Stimulated activated CD8-positive, alpha-beta memory T cell treated with anti-CD3 and anti-CD28 coated beads, Interleukin-12 subunit alpha, Interleukin-12 subunit beta, amount 100 ng/mL, for 4 hours (primary cell): ENCODE measurements at places on chromosomes 7 and 10.

DNA sequence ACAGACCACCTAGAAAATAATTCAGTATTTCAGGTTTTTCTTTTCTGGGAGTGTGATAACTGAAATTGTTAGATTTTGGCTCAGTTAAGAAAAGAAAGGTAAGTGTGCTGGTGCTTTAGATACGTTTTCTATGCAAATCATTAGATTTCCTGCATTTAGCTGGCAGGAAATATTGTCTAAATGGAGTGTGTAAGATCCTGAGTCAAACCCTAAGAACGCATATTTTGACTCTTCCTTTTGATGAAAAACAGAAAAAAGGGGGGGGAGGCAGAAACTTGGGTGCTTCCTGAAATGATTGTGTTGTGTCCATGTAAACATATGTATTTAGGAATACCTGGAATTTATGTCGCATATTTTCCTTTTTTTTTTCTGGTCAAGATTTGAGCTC lies 1.2 kb downstream of the GRK5 start:
- DNase-seq = no peak

DNA sequence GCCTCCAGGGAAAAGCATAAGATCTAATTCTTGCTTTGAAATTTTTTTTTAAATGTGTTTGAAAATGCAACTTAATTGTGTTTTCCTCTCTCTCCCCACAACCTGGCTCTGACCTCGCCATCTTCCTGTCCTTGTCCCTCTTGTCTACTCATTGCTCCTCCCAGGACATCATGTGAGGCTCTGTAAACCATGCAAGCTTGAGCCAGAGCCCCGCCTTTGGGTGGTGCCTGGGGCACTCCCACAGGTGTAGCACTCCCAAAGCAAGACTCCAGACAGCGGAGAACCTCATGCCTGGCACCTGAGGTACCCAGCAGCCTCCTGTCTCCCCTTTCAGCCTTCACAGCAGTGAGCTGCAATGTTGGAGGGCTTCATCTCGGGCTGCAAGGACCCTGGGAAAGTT lies 9.8 kb upstream of the CDHR1 start:
- no peak for DNase-seq

DNA sequence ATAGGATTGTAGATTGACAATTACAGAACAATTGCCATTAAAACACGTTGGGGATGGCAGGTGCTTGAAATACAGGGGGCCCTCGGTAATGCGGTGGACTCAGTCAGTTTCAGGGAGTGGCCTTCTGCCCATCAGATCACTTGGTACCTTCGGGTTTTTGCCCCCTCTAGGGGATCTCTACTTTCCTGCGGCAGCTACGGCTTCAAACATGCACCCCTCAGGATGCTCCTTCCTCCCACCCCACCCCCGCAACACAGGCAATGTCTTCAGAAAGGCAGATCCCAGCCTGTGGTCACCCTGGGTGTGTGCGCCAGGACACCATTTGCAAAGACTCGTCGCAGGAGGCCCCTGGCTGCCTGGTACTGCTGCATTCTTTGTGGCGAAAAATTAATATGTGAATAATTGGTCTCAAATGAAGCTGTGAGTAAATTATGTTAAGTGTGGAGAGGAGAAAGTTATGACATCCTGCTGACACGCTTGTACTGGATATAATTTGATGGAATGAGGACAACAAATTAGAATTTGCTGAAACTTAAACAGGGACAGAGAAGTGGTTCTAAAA lies 431.0 kb upstream of the MKI67 start:
- no peak for DNase-seq

- no peak for DNase-seq
Observed at GRCh38 chr10:124369986-124370385, 48.7 kb downstream of the OAT start.

GRCh38 chr10:98666276-98666675 lies 219.5 kb upstream of the HPS1 start:
- no peak for DNase-seq

- DNase-seq = no peak
Observed at GRCh38 chr10:60955316-60955715, 11.3 kb upstream of the RHOBTB1 start.

DNA sequence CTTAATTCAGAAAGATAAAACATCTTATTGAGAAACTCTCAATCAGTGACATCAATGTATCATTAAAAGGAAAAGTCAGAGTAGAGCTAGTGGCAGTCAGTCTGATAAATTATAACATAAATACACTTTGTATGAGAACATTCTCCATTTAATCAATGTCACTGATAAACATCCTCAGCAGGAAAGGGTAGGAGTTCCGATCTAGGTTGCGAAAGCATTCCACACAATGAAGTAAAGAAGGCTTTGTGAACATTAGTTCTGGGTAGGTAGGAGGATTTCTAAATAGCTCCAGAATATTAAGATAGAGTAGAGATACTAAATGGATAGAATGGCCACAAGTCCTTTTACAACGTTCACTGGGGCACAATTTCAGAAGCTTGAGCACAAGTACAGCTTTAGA lies 179.7 kb upstream of the MALRD1 start:
- no peak for DNase-seq

DNA sequence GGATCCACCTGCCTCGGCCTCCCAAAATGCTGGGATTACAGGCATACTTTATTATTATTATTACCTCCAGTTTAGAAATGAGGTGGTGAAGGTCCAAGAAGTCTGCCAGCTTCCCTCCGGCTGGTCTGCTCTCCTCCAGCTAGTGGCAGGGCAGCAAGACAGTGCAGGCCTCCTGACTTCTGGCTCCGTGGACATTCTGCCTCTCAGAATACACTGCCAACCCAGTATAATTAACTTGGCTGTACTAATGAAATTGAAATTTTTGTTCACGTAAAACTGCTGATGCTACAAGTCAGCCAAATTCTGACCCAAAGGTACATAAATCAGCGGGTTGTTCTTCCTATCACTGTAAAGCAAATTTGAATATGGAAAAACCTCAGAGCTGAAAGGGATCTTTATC lies 7.6 kb upstream of the PDE1C start:
- no peak for DNase-seq

DNA sequence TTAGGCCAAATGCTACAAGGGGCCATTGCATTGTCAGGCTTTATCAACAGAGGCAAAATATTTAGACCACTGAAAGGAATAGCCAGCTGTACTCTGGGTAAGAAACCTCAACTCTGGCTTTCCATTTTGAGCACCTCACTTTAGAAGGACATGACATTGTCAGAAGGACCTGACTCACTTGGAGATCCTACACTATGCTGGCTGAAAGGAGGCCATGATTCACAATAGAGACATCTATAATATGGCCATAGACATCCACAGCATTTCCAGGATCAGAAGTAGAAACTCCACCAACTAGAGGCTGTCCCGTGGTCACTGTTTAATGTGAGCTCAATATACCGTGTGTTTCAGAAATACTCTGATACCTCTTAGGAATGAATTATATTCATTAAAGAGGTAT lies 140.9 kb downstream of the BTAF1 start:
- no peak for DNase-seq

DNA sequence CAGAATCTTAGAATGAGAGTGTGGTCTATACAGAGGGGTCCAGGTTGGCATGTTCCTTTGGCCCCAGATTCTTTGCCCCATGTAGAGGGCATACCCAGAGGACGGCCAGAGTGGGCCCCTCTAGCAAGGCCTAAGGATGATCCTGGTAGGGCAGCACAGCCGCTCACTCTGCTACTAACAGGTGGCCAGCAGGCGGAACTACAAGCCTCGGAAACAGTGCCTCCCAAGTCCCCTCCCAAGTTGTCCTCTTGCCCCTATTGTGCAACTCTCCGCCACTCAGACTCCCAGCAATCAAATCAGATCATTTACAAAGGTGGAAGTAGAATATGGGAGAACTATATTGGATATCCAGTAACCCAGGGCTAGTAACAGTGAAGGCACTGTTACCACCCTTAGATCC lies 107.4 kb downstream of the STRA8 start:
- no peak for DNase-seq

DNA sequence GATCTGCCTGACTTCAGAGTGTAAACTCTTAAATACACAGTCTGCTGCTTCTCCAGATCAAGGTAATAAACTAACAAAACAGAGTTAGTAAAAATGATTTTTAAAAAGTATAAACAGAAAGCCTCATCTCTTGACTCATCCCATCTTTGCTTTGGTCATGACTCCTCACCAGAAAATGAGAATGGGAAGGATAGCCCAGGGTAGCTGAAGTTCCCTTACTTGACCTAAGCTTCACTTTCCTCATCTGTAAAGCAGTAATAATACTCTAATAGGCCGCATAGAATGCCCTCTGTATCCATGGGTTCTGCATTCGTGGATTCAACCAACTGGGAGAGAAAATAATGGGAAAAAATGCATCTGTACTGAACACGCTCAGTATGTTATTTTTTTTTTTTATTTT lies 11.3 kb upstream of the SLC25A28 start:
- no peak for DNase-seq

GRCh38 chr10:78657163-78657861 lies 411.5 kb upstream of the ZMIZ1 start:
- peak; percentile 5 for DNase-seq

DNA sequence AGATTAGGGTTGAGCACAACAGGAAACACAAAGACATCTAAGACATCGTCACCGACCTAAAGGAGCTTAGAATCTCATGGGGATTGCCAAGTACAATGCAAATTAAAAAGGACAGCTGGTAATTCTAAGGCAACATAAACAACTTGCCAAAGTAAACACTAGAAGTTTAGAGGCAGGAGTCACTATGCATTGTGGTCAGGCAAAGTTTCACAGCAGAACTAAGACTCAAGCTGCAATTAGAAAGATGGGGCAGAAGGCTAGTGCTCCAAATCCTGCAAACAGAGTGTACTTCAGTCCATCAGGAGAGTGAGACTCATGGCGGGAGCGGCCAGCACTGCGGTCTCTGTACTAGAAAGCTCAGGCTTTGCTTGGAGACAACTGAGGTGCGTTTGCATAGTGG lies 52.7 kb downstream of the HIPK2 start:
- DNase-seq = no peak

DNA sequence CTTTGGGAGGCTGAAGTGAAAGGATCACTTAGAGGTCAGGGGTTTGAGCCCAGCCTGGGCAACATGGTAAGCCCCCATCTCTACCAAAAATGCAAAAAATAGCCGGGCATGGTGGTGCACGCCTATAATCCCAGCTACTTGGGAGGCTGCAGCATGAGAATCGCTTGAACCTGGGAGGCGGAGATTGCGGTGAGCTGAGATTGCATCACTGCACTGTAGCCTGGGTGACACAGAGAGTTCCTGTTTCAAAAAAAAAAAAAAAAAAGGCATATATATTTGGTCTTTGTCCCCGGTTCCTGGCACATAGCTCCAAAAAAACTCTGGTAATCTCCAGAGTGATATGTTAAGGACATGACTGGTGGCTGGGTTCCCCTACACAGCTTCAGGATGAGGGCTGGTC lies 147.3 kb downstream of the SEC23IP start:
- DNase-seq = no peak

GRCh38 chr10:57249615-57250281 lies 888.7 kb upstream of the ZWINT start:
- no peak for DNase-seq

GRCh38 chr7:68309806-68310205 lies 1288.5 kb upstream of the AUTS2 start:
- no peak for DNase-seq

DNA sequence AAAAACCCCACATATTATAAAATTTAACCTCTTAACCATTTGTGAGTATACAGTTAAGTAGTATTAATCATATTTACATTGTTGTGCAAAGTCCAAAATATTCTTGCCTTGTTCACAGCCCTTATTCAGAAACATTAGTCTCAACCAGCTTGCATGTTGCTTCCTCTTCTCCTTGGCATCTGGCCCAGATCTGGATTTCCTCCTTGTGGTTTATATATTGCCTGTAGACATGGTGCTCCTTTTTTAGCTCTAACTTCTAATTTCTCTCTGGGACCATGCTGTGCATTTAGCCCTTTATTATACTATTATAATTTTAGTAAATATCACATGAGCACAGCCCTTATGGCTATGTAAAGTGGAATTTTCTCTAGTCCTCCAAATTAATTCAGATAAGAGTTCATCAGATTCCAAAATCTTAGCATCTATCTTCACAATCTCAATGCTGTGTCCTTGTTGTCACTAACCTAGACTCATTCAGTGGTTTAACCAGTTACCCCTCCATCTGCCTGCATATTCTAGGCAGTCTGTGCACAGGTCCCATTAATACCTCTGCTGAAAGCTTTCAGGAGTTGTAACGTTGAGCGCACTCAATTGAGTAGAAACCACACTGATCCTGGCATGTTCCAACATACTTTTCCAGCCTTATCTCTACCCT lies 7.9 kb downstream of the CPED1 start:
- DNase-seq = no peak
